ENCODE measurements at places on chromosomes 16 and 17.

GRCh38 chr16:86382774-86383407, 127.4 kb upstream of the FOXF1 start:
- DNase-seq = no peak

GRCh38 chr17:14672830-14673229, 371.9 kb downstream of the HS3ST3B1 start:
- no peak for DNase-seq

GRCh38 chr17:66829386-66829864, 5.5 kb upstream of the CACNG5 start:
- peak; percentile 40 for DNase-seq

- no peak for DNase-seq
These were observed 319.5 kb upstream of the SOX9 start for GRCh38 chr17:71801301-71801700.

- DNase-seq = peak; percentile 22
These were observed 2.8 kb upstream of the ALDH3A2 start for GRCh38 chr17:19645734-19646201.

- no peak for DNase-seq
These were observed 331.4 kb upstream of the WSB1 start for GRCh38 chr17:26962255-26963162.

DNA sequence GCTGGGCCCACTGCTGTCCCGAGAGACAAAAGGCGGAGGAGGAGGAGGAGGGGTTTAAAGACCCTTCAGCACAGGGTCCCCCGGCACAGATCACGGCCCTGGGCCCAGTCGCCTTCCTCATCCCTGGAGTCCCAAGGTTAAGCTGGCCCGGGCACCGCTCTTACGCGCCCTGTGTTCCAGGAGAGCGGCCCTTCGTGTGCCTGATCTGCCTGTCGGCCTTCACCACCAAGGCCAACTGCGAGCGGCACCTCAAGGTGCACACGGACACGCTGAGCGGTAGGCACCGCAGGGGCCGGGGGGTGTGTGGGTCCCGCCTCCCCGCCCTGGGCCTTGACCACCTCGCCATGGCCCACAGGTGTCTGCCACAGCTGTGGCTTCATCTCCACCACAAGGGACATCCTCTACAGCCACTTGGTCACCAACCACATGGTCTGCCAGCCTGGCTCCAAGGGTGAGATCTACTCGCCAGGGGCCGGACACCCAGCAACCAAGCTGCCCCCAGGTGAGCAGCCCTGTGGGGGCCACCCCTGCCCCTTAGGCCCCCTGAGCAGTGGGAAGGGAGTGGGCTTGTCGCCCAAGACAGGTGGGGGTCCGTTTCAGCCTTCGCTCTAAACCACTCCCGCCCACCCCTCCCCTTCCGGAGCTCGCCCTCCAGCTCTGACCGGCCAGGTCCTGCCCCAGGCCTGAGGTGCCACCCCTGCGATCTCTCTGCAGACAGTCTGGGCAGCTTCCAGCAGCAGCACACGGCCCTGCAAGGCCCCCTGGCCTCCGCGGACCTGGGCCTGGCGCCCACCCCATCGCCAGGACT, 37.6 kb upstream of the ZC3H18 start:
- DNase-seq = no peak

DNA sequence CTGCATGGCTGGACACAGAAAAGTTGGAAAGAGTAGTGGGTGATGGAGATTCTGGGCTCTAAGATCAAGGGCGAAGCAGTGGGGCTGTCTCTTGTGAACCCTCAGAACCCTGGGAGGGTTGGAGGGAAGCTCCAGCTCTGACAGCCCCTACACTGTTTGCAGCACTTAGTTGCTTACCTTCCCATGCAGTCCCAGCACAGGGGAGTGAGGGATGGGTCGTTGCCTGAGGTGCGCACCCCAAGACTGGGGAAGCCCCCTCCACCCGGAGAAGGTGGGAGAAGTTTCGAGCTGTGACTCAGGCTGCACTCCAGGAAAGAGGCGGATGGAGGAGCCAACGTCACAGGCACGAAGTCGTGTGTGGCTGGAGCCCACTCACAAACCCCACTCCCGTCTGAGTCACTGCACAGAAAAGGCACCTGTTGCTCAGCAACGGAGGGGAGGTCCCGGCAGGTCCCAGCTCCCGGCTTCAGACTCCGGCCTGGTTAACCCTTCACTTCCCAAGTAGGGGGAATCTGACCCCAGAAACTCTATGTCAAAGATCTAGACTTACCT, 60.1 kb downstream of the AIPL1 start:
- DNase-seq = no peak

DNA sequence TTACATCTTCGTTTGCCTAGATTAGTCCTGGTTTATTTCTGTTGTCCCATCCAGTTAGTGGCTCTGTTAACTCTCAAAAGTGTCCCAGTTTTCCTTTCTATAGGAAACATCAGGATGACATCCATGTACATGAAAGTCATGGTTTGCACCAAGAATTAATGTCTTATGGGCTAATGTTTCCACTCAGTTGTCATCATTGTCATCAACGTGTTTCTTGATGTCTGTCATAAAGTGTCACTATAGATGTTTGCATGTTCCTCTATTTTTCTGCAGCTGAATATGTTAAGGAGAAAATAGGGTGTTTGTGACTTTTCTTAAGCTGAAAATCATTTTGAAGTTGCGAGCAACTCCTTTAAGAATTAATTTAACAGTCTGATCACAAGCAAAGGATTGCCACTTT, 567.0 kb downstream of the TMEM114 start:
- DNase-seq = no peak

DNA sequence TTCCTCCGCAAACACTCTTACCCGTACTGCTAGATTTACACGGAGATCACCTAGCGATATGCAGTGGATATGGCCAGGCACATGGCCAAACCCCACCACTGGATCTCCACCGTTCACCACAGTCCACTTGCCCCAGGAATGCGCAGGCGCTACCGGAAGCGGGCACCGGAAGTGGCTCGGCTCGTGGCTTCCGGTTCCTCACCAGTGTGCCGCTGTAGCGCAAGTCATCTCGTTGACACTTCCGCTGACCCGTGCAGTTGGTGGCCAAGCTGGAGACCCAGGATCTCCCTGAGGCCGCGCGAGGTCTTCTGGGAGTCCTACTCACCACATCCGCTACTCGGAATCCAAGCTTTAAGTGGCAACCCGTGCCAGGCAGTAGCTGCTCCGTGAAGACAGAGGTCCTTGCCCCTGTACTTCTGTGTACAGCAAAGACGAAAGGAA, 11.5 kb downstream of the ZNF597 start:
- peak; percentile 62 for DNase-seq

- DNase-seq = no peak
These were observed 11.1 kb downstream of the PIMREG start for GRCh38 chr17:6455321-6455705.

DNA sequence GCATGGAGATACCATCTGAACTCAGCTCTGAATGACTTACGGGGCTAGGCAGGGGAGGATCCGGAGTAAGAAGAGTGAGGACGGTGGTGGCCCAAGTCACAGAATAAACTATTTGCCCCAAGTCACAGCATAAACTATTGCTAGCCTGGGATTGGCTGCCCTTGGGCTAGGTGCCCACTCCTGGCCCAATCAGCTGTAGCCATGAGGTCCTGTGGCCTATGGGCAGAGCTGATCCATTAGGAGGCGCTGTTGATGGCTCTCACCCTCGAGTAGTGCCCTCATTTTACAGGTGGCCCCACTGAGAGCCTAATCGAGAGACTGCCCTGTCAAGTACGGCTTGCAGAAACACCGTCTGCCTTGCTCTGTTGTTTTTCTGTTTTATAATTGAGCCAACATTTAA, 62.3 kb upstream of the ZNF423 start:
- no peak for DNase-seq
